Stimulated activated CD8-positive, alpha-beta memory T cell treated with anti-CD3 and anti-CD28 coated beads, Interleukin-4, amount 100 ng/mL, for 4 hours (primary cell): ENCODE measurements at places on chromosomes 16 and 17.

DNA sequence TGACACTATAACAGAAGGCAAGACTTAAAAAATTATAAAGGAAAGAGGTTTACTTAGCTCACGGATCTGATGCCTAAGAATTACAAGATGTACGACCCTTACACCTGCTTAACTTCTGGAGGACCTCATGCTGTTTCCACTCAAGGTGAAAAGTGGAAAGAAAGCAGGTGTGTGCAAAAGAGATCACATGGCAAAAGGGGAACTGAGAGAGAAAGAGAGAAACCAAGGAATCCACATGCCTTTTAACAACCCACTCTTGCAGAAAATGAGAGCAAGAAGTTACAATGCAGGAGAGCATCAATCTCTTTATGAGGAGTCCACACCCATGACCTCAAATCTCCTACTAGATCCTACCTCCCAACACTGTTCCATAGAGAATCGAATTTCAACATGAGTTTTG, 2382.2 kb downstream of the TP53TG3F start:
- no peak for DNase-seq

- no peak for DNase-seq
Observed at GRCh38 chr16:51869176-51869575, 677.8 kb downstream of the TOX3 start.

GRCh38 chr17:49990921-49991320, 4.1 kb downstream of the DLX3 start:
- DNase-seq, result no peak

GRCh38 chr17:1412185-1413110, 12.4 kb upstream of the YWHAE start:
- no peak for DNase-seq

- no peak for DNase-seq
Observed at GRCh38 chr16:70468776-70469525, 14.6 kb downstream of the FCSK start.

DNA sequence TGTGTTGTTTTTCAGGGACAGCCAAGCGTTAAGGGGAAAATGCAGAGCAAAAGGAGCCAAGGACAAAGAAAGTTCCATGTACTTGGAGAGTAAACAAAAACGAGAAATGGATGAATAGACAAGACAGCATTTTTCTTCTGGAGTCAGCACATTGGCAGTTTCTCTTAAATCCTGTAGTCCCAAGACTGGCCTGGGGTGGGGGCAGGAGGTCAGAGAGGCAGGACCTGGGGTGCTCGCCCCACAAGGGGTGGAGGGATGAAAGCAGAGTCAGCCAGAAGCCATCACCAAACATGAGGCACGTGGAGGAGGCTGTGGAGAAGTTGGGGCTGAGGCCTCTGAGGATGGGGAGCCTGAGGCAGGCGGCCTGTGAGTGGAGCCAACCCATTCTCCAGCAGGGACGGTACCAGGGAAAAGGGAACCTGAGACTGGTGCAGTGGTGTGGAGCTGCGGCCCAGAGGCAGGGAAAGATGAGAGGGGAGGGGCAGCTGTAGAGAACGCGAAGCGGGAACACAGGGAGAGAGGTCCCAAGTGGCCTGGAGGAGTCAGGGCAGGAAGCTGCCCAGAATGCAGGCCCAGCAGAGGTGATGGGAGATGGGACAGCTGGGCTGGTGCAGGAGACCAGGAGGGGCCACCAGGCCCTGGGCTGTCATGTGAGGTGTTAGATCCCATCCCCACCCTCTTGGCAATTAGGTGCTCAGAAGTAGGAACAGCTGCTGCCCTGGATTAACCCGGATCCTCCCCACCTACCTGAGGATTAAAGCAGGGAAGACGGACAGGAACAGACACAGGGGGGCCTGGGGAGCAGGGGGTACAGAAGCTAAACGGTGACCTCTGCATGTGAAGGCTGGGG, 3.3 kb downstream of the TLCD3B start:
- DNase-seq, result no peak

DNA sequence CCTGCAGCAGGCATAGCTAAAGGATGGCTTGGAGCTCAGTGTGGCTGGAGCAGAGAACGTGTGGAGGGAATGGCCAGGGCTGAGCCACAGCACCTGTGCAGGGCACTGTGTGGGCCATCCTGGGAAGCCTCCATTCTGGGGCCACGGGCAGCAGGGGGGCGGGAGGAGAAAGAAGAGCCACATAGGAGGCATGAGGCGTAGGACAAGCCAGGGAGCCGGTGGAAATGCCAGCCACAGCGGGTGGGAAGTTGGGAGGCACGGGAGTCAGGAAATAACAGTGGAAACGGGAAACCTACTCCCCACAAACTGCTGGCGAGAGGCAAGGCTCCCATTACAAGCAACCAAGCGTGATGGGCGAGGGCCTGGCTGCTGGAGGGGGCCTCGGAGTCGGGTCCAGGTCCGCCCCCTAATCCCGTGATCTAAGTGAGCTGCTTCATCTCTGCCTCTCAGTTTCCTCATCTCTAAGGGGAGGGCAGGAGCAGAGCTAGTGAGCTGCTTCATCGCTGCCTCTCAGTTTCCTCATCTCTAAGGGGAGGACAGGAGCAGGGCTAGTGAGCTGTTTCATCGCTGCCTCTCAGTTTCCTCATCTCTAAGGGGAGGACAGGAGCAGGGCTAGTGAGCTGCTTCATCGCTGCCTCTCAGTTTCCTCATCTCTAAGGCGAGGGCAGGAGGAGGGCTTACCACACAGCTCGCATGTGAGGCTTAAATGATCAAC, 104.9 kb downstream of the ADCY9 start:
- no peak for DNase-seq

DNA sequence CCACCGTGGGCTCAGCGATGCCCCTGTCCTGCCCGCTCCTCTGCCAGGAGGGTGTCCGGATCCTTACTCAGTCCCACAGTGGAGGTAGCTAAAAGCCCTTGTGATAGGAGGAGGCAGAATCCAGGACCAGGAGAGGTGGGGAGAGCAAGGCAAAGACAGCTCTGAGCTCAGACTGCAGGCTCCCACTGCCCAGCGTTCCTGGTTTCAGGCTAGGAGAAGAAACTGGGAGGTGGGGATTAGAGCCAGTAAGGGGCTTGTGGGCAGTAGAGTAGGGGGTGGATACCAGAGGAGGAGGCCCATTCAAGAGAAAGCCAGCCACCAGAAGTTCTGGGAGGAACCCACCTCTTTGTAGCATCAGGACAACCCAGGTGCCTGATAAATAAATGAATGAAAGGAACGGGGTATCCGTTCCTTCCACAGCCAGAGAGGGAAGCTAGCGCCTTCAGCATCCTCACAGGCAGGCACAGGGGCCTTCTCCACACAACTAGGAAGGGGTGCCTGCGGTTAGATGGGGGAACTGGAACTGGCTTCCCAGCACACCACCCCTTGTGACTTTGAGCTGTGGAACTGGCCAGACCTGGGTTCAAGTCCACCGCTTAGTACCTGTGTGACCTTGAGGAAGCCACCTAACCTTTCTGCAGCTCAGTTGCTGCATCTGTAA, 2.3 kb downstream of the IL21R start:
- DNase-seq, result no peak

- DNase-seq, result no peak
Observed at GRCh38 chr17:45336390-45337182, 19.8 kb upstream of the MAP3K14 start.

DNA sequence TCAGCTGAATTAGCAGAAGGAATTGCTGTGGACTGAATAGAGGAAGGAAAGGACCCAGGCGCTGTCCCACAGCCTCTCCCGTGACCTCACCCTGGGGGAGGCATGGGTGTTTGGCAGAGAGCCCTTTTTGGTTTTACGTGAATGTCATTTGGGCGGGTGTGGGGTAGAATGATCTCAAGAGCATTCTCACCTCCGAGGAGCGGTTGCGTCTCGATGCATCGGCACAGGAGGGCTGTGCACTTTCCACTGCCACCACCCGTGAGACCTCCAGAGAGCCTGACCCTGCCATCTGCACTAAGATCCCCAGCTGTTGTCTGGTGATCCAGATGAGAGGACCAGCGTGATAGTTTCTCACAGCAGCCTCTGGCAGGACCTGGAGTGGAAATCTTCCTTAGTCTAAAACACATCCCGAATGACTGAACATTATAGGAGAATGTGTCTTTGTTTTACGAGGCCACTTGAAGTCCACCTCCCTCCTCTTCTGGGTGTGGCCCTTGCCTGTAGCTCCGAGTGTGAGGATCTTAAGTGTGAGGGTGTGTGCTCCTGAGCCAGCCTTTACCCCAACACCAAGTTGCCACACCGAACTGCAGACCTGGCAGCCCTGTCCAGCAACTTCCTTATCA, 29.3 kb downstream of the FOXK2 start:
- peak; percentile 5 for DNase-seq

DNA sequence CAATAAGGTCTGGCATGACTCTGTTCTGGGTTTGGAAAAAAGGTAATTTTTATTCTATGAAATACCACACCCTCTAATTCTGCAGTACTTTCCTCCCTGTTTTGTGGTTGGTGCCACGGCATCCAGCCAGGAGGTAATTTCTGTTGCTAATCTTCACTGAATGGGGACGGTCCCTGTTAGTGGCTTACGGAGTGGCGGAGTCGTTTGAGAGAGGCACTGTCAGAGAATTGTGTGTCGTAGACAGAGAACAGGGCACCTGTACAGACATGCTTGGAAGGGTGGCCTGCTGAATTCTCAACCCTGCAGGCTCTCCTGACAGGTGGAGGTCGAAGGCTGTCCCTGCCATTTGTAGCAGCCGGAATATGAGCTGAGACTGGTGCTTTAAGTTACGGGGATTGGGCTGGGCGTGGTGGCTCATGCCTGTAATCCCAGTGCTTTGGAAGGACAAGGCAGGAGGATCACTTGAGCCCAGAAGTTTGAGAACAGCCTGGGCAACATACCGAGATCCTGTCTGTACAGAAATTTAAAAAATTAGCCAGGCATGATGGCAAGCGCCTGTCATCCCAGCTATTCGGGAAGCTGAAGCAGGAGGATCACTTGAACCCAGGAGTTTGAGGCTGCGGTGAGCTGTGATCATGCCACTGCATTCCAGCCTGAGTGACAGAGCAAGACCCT, 33.2 kb downstream of the EEF2K start:
- DNase-seq, result no peak

DNA sequence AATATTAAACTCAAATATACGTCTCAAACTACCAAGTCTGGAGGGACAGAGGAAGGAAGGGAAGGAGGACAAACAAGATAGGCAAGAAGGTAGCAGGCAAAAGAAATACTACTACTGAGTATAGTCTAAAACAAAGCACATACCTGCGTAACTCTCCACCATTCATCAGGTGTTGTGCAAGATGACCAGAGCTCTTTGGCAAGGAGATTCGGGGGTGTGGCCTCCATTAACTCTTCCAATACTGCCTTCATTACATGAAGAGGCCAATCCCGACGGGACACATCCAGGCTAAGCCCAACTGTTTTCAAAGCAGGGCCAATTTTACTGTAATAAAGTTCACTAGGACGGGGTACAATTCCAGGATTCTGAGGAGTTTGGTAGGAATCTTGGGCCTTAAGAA, 38.2 kb upstream of the ARL6IP1 start:
- DNase-seq, result no peak
